ENCODE measurements at places on chromosomes 16 and 17.

DNA sequence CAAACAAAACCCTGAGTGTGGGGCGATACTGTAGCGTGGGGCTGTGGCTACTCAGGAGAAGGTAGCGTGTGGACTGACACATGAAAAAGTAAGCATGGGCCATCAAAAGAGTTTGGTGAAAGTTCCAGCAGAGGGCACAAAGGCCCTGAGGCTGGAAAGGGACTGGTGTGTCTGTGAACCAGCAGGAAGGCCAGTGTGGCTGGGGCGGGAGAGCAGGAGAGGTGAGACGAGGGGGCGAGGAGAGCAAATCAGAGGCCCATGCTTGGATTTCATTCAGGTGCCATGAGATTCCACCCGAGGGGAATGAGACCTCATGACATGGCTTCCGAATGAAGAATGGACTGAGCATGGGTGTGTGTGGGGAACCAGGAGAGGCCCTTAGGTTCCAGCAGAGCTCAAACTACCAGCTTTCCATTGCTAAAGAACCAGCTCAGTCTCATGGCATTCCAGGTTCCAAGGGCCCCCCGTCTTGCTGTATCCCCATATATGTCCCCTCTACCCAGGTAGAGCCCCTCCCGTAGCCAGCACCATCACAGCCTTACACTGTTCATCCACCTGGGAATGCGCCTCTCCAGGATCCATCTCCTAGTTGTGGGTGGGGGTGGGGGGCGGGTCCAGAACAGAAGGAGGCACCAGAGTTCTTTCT lies 31.1 kb downstream of the TRPV2 start:
- DNase-seq = no peak

DNA sequence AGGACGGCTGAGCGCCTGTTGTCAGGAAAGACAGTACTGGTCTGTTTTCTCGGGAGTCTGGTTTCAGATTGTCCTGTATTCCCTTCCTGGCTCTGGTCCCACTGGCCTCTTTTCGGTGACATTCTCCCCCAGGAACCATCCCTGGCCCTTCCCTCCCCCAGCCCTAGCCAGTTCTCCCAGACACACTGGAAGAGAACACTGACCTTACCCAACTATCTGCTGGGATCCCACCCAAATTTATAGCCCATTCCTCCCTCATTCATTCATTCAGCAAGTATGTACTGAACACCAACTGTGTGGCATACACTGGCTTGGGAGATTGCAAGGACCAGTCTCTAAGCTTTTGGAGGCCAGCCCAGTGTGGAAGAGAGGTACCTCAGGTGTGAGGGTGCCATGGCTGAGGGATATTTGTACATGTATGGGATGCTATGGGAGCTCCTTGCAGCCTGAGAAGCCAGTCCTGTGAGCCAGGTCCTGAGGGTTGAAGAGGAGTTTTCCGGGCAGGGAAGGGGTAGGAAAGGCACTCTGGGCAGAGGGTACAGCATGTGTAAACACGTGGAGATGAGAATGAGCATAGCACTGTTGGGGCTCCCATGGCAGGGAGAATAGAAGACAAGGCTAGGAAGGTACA lies 5.2 kb downstream of the RND2 start:
- no peak for DNase-seq

GRCh38 chr16:4511441-4512082 lies 27.0 kb downstream of the CDIP1 start:
- peak; percentile 86 for DNase-seq

- no peak for DNase-seq
Measured at GRCh38 chr16:49477250-49477895, 103.8 kb downstream of the C16orf78 start.

DNA sequence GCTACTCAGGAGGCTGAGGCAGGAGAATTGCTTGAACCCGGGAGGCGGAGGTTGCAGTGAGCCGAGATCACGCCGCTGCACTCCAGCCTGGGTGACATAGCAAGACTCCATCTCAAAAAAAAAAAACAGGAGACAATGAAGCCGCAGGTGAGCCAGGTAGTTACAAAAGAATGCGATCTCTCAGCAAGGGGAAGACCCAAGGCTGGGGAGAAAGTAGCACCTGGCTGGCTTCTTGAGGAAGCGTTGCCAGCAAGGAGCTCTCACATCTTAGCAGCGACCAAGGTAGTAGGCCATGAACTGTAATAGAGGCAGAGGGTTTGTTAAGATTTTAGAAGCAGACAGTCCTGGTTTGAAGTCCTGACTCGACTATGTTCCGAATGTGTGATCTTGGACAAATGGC lies 175.0 kb downstream of the AIPL1 start:
- DNase-seq = no peak

DNA sequence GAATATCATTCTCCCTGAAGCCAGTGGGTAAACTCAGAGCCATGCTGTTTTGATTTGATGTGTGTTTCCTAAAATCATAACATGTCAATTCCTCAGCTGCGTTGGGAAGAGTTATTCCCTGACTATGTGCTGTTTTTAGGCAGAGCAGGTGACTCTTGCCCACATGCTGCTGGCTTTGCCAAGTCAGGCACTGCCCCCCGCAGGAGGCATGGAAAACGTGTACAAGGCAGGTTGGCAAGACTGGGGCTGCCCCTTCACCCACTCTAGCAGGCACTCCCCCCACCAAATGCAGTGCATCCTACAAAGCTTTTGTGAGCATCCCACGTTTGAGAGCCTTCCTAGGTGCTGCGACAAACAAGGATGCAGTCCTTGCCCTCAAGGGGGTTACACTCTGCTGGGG lies 38.3 kb upstream of the NAT9 start:
- DNase-seq = no peak

DNA sequence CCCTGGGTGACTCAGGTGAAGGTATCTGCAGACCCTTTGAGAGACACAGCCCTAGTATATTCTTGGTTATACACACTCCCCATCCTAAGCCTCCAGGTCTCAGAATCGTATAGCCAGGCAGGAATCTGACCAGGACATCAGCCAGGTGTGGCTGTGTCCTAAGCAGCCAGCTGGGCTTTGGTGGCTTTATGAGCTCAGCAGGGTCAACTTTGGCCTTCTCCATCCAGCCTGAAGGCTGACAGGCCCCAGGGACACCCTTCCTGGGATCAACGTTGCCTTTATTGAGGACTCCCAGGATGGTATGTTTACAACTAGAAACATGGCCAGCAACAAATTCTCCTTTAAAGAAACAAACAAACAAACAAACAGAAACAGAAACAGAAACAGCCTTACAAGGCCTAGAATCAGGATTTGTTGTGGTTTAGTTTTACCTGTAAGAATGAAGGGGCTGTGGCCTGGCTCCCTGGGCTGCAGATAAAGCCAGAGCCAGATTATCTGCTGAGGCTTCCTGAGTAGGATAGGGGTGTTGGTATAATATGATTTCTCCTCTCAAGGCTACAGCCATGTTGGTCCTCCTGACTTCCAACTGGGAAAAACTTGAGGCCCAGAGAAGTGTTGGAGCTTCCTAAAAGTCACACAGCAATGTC lies 8.5 kb downstream of the KIF19 start:
- DNase-seq = no peak

- DNase-seq = no peak
Measured at GRCh38 chr17:78357672-78358537, 2.0 kb downstream of the SOCS3 start.

- no peak for DNase-seq
Measured at GRCh38 chr17:78428836-78429617, 50.6 kb downstream of the PGS1 start.

- DNase-seq = no peak
Measured at GRCh38 chr16:11677959-11678881, 10.0 kb downstream of the SNN start.

- no peak for DNase-seq
Measured at GRCh38 chr17:77466596-77467223, 325.9 kb downstream of the SEC14L1 start.

GRCh38 chr16:27481282-27481934 lies 68.3 kb downstream of the GTF3C1 start:
- no peak for DNase-seq

DNA sequence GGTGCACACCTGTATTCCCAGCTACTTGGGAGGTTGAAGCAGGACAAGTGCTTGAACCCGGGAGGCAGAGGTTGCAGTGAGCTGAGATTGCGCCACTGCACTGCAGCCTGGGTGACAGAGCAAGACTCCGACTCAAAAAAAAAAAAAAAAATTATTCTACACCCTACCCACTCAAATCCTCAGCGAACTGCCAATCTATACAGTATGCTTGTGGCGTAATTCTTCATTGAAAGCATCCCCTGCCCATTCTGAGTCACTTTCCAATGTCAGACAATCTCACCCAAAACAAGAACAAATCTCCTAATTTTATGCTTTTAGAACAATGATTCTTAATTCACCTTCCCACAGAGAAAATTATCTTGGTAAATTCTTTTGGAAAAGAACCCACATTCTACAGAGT lies 12.0 kb downstream of the AMFR start:
- DNase-seq = no peak

- no peak for DNase-seq
Measured at GRCh38 chr17:40218006-40218739, 931 bp upstream of the WIPF2 start.

DNA sequence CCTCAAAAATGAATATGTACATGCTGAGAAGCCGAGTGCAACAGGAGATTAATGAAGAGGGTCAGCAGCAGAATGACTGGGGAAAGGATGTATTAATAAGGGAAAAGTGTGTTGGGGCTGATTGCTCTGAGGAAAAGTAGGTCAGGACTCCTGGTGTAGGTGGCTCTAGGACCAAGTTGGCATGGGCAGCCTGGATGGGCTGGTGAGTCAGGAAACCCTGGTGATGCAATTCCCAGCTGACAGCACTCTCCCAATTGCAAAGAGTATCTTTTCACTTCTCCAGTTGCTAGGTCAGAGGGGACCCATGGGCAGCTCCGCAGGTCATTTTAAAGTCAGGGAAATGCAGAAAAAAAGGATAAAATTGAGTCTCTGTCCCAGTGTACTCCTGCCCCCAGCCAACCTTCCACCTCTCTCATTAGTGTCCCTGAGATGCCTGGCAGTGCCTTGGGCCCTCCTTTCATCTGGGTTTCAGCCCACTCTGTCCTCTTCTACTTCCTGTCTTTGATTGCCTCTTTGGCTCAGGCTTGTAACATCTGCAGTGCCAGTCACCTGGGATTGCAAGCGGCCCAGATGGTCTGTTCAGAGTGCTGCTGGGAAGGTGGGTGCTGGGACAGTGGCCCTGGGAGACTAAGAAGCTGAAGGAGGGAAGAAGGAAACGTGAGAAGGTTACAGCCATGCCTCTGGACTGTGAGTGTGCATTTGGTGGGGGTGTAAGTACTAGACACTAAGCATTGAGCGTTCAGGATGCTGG lies 2177.2 kb downstream of the TP53TG3F start:
- no peak for DNase-seq

DNA sequence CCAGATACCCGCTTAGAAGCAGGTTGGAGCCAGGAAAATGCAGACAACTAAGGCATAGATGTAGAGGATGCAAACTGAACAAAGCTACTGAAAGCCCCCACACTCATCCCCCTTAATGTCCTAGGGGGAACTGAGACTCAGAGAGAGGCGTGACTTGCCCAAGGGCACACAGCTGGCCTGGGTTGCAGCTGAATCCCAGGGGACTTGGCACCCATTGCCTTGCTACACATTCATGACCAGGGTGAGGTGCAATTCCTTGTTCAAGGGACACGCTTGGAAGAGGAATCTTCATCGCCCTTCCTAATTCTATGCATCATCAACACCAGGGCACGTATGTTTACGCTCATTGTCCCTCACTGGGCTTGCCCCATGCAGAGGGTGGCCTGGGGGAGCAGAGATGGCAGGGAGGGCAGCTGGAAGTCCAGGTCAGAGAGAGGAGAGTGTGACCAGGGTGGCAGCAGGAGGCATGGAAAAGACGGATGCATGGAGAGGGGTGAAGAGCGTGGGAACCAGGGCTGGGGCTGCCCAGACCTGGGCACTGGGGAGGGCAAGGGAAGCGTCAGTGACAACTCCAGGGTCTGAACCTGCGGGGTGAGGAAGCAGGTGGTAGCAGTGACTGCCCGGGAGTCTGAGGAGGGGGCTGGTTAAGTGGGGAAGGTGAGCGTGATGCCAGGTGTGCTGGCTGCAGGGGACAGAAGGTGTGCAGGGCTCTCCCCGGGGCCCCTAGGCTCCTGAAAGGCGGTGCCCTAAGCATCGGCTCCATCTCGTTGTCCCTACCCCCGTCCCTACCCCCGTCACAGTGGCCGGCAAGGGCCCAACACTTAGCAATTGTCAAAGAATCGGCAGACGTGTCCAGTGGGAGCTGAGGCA lies 267.1 kb upstream of the TNRC6C start:
- DNase-seq = no peak

- no peak for DNase-seq
Measured at GRCh38 chr16:66408163-66409048, 18.7 kb upstream of the BEAN1 start.

All from glutamatergic neuron (in vitro differentiated cells).